CD4-positive, alpha-beta T cell treated with Interleukin-4 for 4 hours (primary cell): ENCODE measurements at places on chromosomes 3 and 15.

DNA sequence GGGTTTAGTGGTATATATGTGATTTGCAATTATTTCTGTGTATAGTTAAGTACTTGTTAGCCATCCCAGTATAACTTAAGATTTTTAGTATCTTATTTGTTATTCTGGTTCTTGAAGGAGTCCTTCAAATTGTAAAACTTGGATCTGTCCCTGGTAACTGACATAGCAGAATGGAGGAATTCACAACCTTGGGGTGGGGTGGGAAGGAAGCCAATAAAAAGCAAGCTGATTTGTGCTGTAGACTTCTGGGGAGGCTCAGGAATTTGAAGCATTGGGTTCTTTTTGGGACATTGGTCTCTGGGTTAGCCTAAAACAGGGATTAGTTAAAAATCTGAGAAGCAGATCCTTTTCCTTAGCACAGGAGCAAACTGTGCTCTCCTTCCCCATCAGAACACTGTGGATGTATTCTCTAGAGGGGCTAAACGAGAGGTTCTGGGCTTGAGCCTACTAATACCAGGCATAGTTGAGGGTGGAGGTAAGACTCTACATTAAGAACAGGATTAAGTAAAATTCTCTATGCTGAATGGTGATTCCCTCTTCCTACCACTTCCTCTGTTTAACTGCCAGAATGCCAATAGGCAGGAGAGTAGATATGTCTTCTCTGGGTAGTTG lies 42.2 kb downstream of the GMPS start:
- no peak for DNase-seq

- DNase-seq: no peak
Observed at GRCh38 chr3:45343947-45344346, 44.4 kb upstream of the LARS2 start.

DNA sequence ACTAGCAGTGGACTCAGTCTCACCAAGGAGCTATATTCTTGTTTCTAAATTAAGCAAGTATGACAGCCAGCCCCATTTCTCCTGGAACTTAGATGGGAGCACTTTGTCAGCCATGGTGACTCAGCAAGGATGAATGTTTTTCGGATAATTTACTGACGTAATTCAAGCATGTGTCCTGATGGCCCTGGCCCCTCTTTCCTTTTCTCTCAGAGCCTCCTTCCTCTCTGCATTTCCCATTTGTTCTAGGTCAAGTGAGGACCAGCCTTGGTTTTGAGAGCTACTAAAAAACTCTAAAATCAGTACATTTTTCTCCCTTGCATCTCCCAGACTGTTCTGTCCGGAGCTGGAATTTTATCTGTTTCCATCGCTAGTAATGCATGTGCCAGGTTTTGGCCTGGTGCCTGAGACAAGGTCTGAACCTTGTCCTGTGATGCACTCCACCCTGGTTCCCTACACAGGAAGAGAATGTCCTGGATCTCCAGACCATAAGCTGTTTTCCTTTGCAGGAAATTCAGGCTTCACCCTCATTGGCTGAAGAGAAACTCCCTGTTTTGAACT lies 256.6 kb upstream of the ROPN1 start:
- DNase-seq: no peak

DNA sequence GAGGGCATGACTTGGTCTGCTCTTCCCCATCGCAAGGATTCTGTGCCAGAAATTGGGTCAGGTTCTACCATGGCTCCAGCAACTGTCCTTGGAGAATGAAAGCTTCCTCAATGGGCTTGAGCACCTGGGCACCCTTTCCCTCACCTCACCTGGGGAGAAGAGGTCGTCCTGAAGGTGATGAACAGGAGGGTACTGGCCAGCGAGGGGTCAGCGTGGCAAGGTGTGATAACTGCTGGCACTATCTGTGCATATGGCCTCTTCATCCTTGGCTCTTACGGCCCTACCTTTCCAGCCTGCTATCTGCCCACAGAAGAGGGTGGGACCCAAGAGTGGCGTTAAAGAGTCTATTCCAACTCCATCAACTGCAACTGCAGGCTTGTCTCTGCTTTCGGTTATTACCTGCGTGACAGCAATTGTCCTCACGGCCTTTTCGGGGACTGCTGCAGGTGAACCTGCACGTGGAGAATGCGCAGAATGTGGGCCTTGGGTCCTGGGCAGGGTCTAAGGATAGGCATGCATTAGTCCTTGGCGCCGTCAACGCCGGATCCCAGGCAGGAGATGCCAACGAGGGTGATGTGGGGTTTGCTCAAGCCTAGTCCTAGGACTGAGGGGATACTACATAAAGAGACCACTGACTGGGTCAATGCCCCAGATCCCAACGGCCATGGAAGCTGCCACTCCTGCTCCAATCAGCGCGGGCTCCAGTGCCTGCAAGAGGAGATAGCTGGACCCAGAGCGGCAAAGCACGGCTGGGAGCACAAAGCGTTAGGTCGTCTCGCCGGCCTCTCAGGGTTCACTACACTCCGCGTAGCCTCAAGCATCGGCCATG lies 625 bp upstream of the RBM15B start:
- no peak for DNase-seq

- peak; percentile 85 for DNase-seq
Observed at GRCh38 chr3:46276497-46277099, 34.3 kb downstream of the CCR3 start.

DNA sequence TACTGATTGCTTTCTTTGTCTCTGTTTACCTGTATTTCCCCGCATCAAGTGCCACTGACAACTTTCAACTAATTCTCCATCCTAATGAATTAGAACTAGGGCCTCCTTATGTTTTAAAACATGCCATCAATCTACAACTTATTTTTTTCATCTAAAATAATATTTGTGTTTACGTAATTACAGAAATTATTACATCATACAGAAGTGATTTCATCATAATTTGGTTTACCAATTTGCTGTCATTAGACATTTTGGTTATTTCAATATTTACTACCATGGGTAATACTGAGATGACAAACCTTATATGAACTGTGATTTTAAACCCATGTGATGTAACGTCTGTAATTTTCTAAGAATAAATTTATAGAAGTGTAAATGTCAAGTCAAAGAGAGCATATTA lies 468.0 kb upstream of the IL12A start:
- DNase-seq: no peak

- no peak for DNase-seq
Observed at GRCh38 chr3:189186101-189186500, 14.3 kb downstream of the TPRG1 start.

- no peak for DNase-seq
Observed at GRCh38 chr3:109018828-109019227, 65.1 kb upstream of the GUCA1C start.

DNA sequence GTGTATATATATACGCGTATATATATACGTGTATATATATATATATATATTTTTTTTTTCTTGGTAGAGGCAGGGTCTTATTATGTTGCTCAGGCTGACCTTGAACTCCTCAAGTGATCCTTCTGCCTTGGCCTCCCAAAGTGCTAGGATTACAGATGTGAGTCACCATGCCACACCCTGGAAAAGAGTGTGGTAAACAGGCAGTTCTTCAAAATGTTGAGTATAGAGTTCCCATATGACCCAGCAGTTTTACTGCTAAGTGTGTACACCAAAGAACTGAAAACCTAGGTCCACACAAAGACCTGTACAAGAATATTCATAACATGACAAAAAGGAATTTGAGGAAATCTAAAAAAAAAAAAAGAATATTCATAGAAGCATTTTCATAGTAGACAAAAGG lies 71.8 kb upstream of the GCNT3 start:
- DNase-seq: no peak

- DNase-seq: peak; percentile 81
Observed at GRCh38 chr15:74695597-74696397, at the start of gene EDC3. TSS of gene EDC3 (minus strand) at chr15:74696024. CDS start at chr15:74675124, 20,900 bp downstream.

- DNase-seq: no peak
Observed at GRCh38 chr15:95422255-95422654, 908.2 kb upstream of the NR2F2 start.

DNA sequence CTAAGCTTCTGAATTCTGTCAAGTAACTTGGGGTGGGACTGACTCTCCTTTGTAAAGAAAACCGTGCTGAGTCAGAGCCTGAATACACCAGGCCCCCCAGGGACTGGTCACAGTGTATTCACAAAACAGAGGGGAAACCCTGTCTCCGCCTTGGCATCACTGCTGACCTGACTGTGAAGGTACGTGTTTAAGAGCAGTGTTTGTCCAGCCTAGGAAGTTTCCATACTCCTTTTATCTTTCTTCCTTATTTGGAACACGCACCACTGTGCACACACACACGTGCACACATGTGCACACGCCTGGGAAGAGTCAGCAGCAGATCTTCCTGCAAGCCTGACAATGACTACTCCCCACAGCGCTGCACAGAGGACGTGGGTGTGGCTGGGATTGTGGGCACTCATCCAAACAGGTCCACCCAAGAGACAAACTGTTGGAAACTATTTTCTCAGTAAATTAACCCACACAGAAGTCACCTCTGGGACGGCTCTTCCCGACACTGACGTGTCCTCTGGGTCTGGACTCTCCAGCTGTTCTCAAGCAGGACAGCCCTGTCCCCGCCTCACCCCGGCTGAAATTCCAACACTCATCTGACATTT lies 87.7 kb downstream of the ATP10A start:
- DNase-seq: no peak

- DNase-seq: no peak
Observed at GRCh38 chr15:91202510-91203102, 102.5 kb downstream of the SV2B start.

DNA sequence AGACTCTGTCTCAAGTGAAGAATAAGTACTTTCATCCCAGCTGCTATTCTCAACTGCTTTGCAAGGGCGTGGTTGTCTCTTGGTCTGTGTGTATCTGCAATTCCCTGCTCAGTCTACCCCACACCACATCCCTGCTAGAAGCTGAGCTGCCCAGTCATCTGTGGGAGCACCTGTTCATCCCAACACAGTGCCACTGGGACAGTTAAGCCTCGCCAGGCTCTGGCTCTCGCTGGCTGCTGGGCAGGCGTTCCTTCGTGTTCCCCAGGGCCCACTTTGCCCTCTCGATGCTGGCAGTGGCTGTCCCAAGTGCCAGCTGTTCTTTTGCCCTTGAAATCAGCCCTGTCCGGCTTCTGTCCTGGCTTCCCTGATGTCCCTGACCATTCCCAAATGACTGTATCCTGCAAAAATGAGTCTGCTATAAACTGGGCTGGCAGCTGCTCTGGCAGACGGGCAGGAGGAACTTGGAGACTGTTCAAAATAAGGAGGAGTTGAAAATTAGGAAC lies 91.6 kb upstream of the KLHL25 start:
- DNase-seq: no peak

- DNase-seq: peak; percentile 77
Observed at GRCh38 chr3:108125550-108126071, 34.8 kb upstream of the CD47 start.

GRCh38 chr3:18747383-18747782 lies 322.2 kb upstream of the SATB1 start:
- DNase-seq: no peak

GRCh38 chr3:126557415-126557745 lies 1.4 kb downstream of the C3orf22 start:
- no peak for DNase-seq

GRCh38 chr3:140505213-140505612 lies 172.7 kb upstream of the TRIM42 start:
- no peak for DNase-seq

DNA sequence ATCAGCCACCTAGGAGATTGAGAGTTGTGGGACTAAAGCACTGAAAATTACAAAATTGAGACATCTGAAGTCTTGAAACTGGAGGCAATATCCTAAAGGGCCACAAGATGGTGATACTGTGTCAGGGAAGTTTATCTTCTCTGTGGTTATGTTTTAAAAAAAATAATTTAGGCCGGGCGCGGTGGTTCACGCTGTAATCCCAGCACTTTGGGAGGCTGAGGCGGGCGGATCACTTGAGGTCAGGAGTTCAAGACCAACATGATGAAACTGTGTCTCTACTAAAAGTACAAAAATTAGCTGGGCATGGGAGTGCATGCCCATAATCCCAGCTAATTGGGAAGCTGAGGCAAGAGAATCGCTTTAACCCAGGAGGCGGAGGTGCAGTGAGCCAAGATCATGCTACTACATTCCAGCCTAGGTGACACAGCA lies 17.9 kb upstream of the NIT2 start:
- peak; percentile 65 for DNase-seq

DNA sequence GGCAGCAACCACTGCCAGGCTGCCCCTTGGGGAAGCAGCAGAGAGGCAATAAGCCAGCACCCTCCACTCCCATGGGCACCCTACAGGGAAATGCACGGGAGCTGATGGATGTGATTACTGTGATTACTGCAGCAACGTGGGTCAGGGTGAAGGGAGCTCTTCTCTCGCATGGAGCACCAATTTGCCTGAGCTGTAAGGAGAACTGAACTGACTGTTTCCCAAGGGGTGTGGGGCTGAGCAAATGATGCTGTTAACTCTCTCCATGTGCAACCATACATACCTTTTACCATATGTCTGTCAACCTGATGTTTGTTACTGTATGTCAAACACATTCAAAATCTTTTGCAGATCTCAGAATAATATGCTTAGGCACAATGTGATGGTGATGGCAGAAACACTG lies 680.6 kb downstream of the SQOR start:
- DNase-seq: no peak

GRCh38 chr3:147613725-147614124 lies 204.6 kb downstream of the ZIC1 start:
- DNase-seq: no peak

DNA sequence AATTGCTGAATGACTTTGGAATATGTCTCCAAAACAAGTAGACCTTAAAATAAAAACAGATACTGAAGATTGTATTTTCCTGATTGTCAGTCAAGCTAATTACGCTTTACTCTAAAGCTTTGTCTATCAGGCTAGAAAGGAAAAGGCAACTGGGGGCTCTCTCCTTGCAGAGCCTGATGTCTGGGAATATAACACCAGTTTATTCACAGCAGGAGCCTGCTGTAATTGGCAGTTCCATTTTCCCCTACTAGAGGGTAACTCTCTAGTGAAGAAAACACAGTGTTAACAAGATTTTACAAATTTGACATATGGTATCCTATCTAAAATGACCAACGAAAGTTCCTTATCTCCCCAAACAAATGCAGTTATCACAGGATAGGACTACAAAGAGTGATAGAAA lies 158.8 kb downstream of the PDZRN3 start:
- no peak for DNase-seq

GRCh38 chr15:29542994-29543393 lies 273.4 kb upstream of the NSMCE3 start:
- DNase-seq: no peak

DNA sequence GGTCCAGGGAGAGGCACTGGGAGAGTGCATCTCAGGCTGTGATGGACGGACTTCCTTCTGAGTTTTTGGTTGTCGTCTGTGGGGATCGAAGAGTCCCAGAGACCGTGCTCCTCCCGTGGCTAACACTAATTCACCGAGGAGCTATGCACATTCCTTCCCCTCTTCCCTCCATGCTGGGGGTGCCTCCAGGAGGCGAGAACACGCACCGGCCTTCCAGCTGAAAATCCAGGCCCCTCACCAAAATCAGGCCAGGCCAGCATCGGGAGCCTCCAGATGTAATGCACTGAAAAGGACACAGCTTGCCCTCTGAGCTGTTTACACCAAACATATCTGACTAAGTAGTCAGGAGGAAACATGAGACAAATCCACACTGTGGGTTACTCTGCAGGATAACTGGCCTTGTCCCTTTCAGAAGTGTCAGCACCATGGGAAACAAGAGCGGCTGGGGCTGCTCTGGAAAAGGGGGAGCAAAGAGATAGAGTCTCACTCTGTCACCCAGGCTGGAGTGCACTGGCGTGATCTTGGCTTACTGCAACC lies 5.5 kb downstream of the RNU5B-1 start:
- DNase-seq: no peak
